M059J (cell line): ENCODE measurements at places on chromosomes 3 and 15.

GRCh38 chr3:27978440-27978839 is 256.3 kb upstream of the EOMES start:
- DNase-seq = peak; percentile 14

GRCh38 chr3:66392966-66393332 is 107.9 kb downstream of the LRIG1 start:
- no peak for DNase-seq

GRCh38 chr15:65377105-65377975 is 462 bp downstream of the IGDCC3 start:
- peak; percentile 28 for DNase-seq

- DNase-seq = peak; percentile 60
Measured at GRCh38 chr3:149494022-149494758, 19.7 kb downstream of the TM4SF4 start.

DNA sequence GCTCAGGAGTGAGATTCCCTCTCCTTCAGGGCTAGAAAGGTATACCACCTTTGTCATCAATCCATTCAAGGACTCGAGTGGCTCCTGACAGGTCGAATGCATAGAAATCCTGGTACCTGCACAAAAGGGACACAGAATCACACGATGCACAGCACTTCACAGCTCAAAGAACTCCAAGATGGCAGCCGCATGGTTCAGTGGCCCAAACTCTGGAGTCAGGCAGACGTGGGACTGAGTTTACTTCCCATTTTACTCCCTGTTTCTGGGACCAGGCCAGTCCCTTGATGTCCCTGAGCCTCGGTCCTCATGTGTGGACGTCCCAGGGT is 536 bp downstream of the WDR73 start:
- DNase-seq = no peak

- peak; percentile 64 for DNase-seq
Measured at GRCh38 chr3:11661827-11662226, 18.1 kb upstream of the VGLL4 start.

GRCh38 chr3:47016086-47016933 is 36.8 kb downstream of the NBEAL2 start:
- no peak for DNase-seq

DNA sequence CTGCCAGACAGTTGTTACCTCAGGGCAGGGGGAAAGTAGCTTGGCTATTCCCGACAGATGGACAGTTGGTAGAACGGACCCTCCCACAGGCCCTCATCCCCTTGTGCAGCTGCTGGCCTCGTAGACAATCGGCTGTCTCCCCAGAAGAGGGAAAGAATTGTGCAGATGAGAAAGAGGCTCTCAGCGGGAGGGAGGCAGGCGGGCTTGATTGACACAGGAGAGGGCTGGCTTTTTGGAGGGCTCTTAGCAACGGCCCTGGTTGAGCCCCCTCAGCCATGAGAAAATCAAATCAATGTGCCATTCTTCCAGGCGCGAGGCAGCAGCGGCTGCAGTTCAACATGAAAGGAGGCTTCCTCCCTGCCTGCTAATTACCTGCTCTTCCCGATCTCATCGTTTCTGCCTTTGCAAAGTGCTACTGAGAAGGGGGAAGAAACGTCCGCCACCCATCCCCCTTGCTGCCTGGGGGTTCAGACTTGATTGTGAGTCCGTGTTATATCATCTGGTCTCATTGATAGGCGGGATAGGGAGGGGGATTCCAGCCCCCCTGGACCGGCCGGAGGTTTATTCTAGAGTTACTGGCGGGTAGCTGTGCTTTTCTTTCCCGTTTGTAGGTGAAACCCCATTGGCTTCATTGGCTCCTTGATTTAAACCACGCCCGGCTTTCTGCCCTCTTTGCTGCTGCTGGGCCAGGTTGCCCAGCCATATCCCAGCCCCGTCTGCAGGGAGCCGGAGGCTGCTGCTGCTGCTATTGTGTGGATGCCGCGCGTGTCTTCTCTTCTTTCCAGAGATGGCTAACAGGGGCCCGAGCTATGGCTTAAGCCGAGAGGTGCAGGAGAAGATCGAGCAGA is at the start of gene TAGLN3:
Gene TAGLN3, plus strand, starts transcription at position 287 of the 848 bp plus-strand sequence. Its CDS starts 501 bp downstream, at position 788.
- DNase-seq = peak; percentile 63

DNA sequence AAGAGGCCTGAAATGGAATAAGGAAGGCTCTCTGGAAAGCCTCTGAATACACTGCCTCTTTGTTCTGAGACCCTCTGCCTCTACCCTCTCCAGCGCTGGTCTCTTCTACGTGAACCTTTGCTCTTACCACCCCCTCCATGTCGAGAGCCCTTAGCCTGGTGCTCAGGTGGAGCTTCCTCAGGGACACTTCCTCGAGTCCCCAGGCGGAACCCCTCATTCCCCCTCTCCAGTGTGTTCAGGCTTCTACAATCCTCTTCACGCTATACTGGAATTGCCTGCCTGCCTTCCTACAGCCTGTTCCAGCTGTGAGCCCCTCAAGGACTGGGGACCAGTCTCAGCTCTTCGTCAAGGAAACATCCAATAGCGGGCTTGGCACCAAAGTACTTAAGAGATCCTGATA is 7.4 kb downstream of the STIMATE start:
- no peak for DNase-seq

DNA sequence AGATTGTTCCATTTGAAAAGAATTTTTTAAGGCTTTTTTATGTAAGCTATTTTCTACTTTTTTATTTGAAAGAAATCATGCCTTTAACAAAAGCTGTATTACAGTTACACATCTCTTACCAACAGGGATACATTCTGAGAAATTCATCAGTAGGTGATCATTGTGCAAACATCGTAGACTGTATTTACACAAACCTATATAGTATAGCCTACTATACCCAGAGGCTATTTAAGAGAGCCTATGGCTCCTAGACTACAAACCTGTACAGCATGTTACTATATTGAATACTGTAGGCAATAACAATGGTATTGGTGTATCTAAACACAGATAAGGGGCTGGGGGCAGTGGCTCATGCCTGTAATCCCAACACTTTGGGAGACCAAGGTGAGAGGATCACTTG is 43.1 kb downstream of the PEAK1 start:
- no peak for DNase-seq

DNA sequence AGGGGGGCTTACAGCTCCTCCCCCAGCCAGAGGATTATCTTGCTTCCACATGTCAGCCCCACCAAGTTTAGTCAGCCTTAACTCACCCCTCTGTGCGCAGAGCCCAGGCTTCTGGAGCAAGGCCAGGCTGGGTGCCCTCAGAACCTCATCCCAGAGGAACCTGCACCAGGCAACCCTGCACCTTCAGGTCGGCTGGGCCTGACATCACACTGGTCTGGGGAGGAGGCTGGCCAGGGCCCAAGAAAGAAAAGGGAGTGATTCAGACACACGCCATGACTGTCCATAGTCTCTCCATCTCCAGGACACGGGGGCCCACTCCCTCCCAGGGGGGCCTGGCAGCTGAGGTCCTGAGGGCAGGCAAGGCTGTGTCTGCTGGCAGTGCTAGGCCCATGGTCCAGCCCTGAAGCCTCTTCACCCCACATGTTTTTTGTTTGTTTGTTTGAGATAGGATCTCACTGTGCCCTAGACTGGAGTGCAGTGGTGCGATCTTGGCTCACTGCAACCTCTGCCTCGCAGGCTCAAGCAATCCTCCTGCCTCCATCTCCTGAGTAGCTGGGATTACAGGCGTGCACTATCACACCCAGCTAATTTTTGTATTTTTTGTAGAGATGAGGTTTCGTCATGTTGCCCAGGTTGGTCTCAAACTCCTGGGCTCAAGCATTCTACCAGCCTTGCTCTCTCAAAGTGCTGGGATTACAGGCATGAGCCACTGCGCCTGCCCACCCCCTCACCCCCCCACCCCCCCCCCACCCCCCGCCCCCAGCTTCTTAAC is 11.1 kb downstream of the TNK2 start:
- DNase-seq = peak; percentile 96

DNA sequence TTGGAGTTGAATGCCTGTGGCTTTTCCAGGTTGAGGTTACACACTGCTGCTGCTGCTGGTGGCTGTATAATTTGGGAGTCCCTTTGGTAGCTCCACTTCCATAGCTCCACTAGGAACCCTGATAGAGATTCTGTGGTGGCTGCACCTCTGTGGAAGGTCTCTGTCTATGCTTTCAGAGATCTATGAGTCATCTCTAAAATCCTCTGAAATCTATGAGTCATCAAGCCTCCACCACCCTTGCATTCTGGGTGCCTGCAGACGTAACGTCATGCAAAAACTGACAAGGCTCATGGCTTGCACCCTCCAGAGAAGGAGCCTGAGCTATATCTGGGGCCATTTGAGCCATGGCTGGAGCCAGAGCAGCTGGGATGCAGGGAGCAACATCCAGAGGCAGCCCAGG is 1037.0 kb upstream of the CFAP20DC start:
- DNase-seq = peak; percentile 79

DNA sequence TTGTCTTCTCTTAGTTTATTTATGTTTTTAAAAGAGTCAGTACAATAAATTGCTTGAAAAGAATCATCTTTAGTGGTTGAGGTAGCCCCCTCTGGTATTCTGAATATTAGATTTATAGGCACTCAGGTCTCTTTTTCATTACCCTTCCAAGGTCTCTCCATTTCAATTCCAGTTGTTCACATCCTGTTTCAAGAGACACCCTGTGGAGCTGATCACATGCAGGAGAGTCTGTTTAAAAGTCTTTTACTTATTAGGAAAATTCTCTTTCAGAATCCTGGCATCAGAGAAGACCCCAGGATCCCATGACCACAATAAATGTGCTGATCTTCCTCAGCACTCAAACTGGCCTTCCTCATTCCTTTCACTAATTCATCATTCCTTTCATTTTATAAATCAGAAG is 195.7 kb downstream of the ZIC4 start:
- no peak for DNase-seq

- DNase-seq = no peak
Measured at GRCh38 chr3:72407766-72408165, 440.5 kb downstream of the SHQ1 start.
